ENCODE measurements at places on chromosomes 5 and 9.

GRCh38 chr5:178348356-178349074 lies 115.9 kb upstream of the PHYKPL start:
- no peak for DNase-seq

- DNase-seq, result no peak
Observed at GRCh38 chr5:173768267-173768806, 119.8 kb upstream of the CPEB4 start.

- no peak for DNase-seq
Observed at GRCh38 chr5:137399911-137400310, 99.2 kb downstream of the SPOCK1 start.

GRCh38 chr5:157563373-157563928 lies 12.1 kb downstream of the ADAM19 start:
- no peak for DNase-seq

DNA sequence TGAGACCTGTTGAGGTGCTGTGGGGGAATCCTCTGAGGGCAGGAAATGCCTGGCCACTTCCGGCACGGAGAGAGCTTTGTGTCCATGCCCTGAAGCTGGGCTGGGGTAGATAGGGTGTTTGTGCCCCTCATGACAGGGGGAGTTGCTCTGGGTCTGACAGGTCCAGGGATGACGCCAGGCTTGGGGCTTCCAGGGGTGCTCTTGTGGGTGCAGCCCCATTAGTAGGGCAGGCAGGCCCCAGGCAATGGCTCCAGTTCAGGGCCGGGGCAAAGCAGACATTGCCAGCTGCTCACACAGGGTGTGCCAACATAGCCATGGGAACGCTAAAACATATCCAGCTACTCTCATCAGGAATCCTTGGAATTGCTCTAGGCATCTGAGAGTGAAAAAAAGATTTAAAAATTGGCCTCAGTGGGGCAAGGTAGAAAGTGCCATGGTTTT lies 21.1 kb downstream of the PITX1 start:
- DNase-seq, result no peak

- DNase-seq, result no peak
Observed at GRCh38 chr5:82439750-82440445, 161.7 kb upstream of the RPS23 start.

GRCh38 chr5:132099076-132099748 lies 25.6 kb downstream of the CSF2 start:
- DNase-seq, result no peak

- DNase-seq, result no peak
Observed at GRCh38 chr9:81989700-81990099, 1.1 kb downstream of the SPATA31D1 start.

GRCh38 chr9:21830589-21830988 lies 28.2 kb downstream of the MTAP start:
- no peak for DNase-seq

- no peak for DNase-seq
Observed at GRCh38 chr9:109310486-109310901, 10.4 kb downstream of the EPB41L4B start.

DNA sequence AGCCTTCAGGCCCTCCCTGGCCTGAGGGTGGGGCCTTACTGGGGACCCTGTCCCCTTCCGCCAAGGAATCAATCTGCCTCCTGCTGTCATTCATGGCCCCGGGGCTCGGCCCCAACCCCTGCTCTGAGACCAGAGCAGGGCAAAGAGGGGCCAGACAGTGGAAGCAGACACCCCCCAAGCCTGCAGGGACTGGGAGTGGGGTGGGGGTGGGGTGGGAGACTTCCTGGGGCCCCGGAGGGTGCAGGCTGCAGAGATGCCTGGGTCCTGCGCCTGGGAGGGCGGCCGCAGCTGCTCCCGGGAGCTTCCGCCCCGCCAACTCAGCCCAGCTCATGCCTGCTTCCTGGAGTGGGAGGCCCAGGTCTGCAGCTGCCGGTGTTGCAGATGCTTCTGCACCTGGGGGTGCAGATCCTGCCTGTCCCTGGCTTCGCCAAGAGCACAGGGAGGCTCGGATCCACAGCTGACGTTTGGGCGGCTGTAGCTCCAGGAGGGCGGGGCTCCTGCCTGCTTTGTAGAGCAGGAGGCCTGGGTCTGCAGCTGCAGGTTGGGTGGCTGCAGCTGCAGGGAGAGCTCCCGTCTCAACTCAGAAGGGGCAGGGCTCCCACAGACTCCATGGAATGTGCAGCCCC lies 6.2 kb downstream of the KIF4B start:
- DNase-seq, result peak; percentile 1

DNA sequence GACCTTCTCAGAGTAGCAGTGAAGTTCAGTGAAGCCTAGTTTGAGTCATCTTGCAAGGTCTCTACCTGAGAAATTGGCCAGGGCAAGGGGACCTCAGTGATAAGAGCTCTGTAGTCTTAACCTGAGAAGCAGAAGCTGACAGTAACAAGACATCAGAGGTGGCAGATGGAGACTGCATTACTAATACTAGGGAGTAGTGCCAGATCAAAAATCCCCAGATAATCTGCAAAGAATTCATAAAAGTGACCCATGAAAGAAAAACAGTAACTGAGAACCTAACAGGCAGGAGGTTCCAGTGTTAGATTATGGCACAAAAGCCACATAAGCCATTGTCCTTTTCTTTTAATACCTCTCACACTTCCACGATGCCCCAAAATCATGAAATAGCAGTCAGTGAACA lies 175.5 kb downstream of the MUSK start:
- no peak for DNase-seq

GRCh38 chr9:109083813-109084405 lies 35.8 kb downstream of the TMEM245 start:
- DNase-seq, result no peak

GRCh38 chr5:37859805-37860204 lies 20.0 kb upstream of the GDNF start:
- DNase-seq, result no peak

GRCh38 chr5:157860898-157861890 lies 2.2 kb upstream of the CLINT1 start:
- DNase-seq, result no peak

DNA sequence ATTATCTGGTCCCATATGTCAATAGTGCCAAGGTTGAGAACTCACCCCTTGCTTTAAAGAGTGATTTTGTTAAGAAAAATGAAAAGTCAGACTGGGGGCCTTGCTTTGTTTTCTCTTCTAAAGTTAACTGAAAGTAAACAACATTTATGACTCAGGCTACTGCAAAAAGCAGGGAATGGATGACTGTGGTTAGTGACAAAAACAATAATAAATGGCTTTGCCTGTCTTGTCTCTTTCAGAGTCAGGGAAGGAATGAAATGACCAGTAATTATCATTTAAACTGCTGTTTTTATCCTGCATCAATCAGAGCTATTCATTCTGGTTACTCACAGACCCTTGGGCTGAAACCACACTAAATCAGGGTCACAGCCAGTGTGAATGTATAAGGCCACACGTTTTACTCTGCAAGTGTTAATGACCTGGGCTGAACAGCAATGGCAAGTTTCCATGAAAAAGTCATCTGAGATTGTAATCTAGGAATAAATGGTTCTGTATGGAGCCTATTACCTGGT lies 112.2 kb downstream of the ZNF608 start:
- no peak for DNase-seq

DNA sequence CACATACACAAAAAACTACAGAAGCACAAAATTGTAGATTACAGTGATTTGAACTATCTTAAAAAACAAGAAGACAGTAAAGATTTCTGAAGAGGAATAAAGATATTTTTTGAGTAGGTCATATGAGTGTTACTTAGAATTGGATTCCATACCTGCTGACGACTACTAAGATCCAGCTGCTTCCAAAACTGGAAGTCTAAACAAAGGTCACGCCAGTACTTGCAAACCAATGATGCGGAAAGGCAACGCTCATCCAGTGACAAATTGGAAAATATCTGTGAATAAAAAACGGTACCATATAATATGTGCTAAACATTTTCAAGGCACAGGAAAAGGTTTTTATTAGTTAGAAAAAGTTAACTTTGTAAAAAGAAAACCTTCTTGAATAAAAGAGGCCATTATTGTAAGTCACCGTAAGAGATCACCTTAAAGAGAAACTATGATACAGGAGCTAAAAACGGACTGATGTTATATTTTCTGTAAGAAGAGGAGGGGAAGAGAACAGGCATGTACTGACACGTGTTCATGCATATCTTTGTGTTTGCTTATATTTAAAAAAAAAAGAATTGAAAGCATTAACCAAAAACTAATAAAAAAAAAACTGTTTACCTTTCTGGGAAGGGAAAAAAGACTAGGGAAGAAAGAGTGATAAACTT lies 14.1 kb downstream of the FBXL17 start:
- no peak for DNase-seq

DNA sequence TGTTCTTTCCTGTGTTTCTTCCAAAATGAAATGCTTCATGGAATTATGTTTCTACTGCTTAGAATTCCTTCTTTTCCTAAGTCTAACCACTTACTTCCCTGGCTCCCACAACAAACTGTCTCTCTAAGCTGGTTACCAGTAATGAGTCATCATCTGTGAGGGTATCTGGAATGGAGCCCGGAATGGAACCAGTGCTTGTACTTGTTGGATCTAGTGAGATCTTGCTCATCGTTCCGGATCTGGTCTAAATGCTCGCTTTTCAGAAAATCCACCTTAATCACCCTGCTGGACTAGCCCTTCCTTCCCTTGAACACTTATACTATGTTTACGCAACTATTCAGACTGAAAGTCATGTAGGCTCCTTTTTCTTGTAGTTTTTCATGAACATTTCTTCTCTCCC lies 184.8 kb downstream of the PBX3 start:
- no peak for DNase-seq

GRCh38 chr5:181190711-181191525 lies 14.1 kb downstream of the TRIM7 start:
- DNase-seq, result no peak

GRCh38 chr9:82882748-82883147 lies 180.2 kb downstream of the RASEF start:
- DNase-seq, result no peak

DNA sequence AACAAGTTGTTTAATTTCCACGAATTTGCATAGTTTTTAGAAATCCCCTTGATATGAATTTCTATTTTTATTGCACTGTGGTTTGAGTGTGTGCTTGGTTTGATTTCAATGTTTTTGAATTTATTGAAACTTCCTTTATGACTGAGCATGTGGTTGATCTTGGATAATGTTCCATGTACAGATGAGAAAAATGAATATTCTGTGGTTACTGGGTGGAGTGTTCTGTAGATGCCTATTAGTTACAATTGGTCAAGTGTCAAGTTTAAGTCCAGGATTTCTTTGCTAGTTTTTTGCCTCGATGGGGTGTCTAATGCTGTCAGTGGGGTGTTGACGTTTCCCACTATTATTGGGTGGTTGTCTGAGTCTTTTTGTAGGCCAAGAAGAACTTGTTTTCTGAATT lies 319.5 kb upstream of the ACTBL2 start:
- no peak for DNase-seq

- no peak for DNase-seq
Observed at GRCh38 chr5:143601917-143602333, 198.4 kb upstream of the NR3C1 start.

GRCh38 chr9:108017671-108018070 lies 528.1 kb upstream of the KLF4 start:
- no peak for DNase-seq

DNA sequence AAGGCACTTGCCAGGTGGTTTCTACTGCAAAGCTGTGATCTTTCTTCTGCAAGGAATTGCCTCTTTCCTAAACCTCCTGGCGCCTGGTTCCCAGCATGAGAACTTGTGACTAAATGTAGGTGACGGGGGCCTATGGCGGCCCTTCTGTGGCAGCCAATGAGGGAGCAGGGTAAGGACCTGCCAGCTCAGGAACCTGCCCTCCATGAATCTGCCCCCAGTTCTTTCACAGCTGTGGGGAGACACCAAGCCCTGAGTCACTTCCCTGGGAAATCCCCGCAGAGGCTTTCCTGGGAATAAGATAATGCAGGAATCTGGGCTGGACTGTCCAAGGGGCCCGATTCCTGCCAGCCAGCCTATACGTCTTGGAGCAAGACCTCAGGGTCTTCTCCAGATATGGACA lies 56.7 kb upstream of the CTNNA1 start:
- no peak for DNase-seq

- no peak for DNase-seq
Observed at GRCh38 chr9:121738968-121739367, 87.5 kb downstream of the DAB2IP start.

DNA sequence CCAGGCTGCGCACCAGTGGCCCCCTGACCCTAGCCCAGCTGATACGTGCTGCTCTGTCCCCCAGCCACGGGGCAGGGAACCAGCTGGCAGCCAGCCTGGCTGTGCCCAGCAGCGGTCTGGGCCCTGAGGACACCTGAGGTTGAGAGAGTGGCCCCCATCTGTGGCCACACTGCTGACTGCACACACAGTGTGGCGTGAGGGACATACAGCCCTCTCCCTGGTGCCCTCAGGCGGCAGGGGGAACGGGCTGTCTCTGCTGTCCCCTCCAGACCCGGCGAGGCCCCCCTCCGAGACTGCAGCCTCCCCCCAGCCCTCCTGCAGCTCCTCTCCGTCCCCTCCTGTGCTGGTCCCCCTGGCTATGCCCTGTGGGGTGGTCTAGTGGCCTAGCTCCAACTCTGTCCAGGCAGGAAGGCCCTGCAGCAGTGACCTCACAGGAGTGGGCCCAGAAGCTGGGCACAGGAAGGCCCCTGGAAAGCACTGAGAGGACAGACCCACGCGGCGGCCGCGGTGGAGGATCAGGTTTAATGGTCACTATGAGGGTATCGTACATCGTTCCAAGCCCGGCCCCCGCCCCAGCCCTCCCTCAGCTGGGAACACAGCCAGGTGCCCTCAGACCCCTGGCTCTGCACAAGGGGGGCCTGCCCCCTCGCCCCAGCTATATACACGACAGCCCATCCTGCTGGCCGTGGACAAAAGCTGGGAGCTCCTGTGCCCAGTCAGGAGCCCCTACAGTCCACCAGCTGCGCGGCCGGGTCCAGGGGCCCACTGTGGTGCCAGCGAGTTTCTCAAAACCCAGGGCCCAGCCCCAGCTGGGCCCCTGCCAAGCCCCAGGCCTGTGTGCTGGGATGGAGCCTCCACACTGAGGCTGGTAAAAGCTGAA lies 6.8 kb upstream of the ENTPD8 start:
- no peak for DNase-seq

DNA sequence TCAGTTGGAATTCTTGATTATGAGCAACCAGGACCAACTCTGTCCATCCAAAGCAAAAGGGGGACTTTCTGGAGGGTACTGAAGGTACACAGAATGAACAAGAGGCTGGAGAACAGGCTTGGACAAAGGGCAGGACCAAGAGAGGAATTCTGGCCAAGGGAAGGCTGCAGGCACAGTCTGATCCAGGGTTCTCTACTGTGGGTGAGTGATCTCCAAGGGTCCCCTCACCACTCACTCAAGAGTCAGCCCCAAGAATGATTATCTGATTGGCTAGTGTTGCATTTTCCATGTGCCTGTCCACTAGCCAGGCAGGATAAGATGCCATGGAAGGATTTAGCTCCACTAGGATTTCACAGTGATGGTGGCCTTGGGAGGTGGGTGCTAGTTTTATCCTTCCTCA lies 11.6 kb upstream of the PHF19 start:
- DNase-seq, result no peak

DNA sequence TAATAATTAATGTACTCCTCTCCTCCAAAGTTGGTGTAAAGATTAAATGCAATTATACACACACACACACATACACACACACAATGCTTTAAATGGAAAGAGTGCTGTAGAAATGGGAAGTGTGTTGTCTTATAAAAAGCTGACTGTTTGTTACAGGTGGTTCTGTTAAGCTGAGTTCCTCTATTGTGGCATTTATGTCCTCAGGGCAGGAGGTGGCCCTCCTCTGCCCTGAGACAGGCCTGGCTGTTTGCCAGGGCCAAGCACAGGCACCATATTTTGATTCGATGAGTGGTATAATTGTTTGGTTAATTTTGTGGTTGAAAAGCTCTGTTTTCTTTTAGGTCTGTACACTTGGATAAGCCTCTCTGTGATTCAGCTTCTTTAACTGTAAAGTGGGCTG lies 573.9 kb downstream of the KIF4B start:
- DNase-seq, result peak; percentile 63

- DNase-seq, result no peak
Observed at GRCh38 chr9:118596374-118597015, 772.7 kb downstream of the BRINP1 start.

Data from NCI-H774 (cell line).